Heart right ventricle (tissue), 16 donors: ENCODE measurements at places on chromosomes 11 and 22.

- no peak for DNase-seq
These were observed 27.9 kb downstream of the SLC25A17 start for GRCh38 chr22:40791241-40791640.

DNA sequence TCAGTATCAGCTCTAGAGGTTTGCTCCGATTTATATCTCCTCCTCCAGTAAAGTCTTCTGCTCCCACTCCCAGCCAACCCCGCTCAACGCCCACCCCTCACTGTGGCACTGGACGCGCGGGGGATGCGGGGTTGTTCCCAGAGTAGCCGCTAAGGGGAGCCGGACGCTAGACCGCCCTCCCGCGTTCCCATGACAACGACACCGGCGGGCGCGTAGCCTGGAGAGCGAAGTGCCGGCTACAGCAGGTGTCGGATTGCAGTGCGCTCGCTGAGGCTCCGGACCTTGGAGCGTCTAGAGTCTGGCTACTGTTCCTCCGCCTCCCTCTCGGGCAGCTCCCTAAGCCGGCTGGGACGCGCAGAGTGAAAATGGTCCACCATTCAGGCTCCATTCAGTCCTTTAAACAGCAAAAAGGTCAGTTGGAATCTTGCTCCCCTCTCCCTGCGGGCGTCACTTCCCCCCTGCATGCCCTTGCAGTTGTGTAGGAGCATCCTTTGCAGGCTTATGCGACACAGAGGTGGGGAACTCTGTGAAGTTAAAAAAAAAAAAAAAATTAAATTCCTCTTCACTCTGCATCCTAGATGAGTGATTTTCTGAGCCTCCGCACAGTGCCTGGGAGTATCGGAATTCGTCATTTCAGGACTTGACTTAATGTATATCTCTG, at the start of gene ANO3:
TSS of gene ANO3 (plus strand) at position 220 of the 661 bp plus-strand sequence. CDS start at position 366, 146 bp downstream.
- peak; percentile 30 for DNase-seq

DNA sequence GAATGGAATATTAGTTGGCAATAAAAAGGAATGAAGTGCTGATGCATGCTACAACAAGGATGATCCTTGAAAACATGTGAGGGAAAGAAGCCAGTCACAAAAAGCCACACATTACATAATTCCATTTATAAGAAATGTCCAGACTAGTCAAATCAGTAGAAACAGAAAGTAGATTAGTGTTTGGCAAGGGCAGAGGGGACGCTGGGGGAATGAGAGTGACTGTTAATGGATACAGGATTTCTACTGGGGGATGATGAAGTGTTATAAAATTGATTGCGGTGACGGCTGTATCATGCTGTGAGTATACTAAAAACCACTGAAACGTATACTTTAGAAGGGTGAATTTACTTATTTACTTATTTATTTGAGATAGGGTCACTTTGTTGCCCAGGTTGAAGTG, 57.9 kb downstream of the C11orf58 start:
- no peak for DNase-seq

DNA sequence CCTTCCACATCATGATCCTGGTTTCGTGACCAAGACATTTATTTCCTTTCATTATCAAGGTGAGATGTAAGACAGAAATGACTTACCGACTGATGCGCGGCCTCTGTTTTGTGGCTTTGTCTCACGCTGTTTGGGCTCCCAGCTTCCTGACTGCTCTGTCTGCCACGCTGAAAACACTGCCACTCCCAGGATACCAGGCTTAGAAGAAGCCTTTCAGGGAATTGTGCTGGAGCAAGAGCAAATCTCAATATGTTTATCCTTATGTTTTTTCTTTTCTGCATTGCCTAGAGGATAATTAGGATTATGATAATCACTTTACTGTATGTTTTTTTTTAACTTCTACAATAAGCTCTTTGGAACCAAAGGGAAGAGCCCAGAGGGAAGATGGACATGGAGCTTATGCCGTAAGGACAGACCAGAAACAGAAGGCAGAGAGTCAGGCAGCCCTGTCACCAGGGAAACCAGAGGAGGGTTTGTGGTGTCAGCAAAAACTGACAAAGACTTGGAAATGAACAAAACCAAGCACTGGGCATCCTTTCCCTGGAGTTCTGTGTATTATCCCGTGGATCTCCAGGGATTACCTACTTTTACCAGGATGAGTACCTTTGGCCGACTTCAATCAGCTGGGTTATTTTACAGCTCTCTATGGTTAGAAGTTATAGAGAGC, 68.2 kb upstream of the ISX start:
- no peak for DNase-seq

- no peak for DNase-seq
These were observed 7.0 kb downstream of the GRAMD4 start for GRCh38 chr22:46626911-46627805.

DNA sequence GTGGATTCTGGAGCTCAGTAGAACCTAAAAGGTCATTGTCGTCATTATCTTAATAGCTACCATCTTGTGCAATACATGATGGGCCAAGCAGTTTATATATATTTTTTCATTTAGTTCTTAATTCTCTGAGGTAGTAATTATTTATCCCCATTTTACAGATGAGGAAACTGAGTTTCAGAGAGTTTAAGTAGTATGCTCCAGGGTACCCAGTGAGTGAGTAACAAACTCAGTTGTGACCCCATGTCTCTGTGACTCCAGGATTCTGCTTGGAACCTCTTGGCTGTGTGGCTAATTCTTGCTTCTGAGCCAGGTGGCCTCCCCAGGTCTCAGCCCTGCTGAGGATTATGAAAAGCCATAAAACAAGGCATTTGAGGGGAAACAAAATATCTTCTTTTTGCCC, 82.6 kb downstream of the CEP164 start:
- DNase-seq: no peak

- no peak for DNase-seq
These were observed 20.8 kb downstream of the SGSM1 start for GRCh38 chr22:24826710-24827285.

DNA sequence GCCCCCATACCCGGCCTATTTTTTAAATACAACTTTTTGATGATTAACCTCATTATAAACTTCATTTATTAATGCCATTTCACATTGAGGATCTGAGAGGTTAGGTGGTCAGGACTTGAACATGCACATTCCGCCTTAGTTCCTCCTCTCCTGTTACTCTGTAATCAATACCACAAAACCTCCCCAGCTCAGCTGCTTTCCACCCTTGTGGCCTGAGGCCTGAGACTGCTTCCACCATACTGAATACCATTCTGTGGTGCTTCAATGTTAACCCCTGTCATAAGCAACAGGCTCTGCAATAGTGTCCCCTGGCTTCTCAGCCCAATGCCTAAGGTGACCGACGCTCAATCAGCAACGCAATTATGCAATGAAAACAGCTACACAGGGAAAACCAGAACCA, 405.4 kb downstream of the ETS1 start:
- no peak for DNase-seq

- no peak for DNase-seq
These were observed 19.5 kb downstream of the ZNF74 start for GRCh38 chr22:20413217-20414058.

- no peak for DNase-seq
These were observed 22.5 kb downstream of the RELT start for GRCh38 chr11:73398721-73399120.

DNA sequence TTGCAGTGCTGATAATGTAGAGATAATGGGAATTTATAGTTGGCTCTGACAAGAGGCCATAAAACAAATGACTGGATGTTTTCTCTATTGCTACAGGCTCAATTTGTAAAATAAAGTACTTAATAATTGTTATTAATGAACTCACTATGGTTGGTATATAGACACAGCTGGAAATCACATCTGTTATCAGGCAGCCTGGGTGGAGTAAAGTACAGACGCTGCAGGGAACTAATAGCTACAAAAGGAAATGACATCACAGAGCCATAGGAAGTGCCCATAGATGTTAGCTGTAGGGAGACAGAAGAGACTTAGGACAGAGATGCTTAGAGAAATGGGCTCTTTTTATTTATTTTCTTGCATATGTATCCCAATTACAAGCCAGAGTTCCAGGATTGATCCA, 81.0 kb upstream of the SNX19 start:
- DNase-seq: no peak

DNA sequence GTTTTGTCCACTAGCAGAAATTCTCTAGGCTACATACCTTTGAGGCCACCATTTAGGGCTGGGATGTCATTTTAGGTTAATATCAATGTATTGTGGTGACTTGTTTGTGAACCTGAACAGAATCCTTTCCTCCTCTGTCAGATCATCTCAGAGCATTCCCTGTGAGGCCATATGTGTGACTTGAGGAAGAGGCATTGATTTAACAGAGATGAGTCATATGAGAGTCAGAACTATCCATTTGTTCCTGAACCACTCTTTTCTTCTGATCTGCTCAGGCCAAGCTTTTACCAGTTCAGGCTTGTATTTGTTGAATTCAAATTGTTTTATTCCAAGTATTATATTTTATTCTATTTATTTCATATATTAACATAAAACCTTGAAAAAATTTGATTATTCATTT, 6.9 kb upstream of the OR4C6 start:
- DNase-seq: no peak

GRCh38 chr11:20632169-20632532, 32.7 kb downstream of the SLC6A5 start:
- no peak for DNase-seq

DNA sequence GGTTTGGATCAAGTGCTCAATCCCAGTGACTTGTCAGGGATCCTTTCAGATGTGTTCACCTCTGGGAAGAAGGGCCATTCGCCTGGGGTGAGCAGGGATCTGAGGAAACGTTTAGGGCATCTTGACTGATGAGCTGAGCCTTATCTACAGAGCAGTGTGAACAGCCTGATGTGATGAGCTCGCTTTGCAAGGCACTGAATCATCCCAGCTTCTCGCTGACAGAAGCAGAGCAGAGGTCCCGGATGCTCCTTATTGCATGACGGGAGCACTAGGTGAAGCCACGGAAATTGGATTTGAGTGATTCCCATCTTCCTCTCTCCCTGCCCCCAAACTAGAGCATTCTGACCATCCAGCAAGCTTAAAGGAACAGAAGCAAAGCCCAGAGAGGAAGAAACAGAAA, 46.5 kb downstream of the SEZ6L start:
- no peak for DNase-seq

DNA sequence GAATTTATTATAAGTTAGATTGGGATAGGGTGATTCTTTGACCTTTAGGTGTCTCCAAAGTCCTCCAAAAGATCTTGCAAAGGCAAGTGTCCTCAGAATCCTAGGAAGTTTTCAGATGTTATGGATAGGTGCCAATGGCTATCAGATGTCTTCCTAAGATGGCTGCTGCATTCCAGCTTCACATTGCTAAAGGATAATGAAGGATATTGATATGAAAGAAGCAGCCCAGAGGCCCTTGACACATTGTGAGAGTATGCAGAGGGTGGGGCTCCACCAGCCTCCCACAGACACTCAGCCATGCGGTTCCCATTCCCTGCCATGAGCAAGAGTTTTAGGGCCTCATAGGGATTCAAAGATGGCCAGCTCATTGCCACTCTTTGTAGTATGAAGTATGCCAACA, 22.3 kb upstream of the GLYATL2 start:
- no peak for DNase-seq

GRCh38 chr11:119324189-119324588, 7.3 kb upstream of the MCAM start:
- DNase-seq: no peak

DNA sequence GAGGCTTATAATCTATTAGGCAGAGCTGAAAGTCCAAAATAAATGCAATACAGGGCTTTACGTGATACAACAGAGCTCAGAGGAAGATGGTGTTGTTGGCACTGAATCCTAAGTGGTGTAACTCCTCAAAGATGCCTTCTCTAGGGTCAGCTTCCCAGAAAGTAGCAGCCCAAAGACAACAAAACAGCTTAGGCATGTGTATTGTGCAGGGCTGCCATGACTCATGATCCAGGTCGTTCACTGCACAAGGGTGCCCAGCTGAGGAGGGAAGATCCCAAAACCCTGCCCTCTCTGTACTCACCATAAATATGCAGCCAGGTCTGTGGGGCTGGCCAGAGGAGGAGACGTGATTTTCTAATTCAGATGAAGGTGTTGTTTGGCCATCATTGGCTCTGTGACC, 59.4 kb upstream of the NNMT start:
- DNase-seq: no peak

GRCh38 chr22:43114958-43115357, 4.4 kb downstream of the BIK start:
- DNase-seq: no peak

DNA sequence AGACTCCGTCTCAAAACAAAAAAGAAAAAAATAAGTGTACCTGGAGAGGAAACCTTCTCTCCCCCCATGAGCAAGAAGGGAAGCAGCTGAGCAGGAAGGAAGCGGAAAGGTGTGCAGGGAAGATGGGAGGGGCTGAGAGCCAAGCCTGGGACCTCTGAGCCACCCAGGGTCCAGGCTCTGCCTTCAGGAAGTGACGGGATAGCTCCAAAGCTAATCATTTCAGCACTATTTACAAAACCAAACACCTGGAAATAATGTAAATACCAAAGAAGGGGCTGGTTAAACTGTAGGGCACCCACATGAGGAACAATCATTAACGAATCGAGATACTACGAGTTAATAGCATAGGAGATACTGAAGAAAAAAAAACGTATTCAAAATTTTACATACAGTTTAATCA, 27.9 kb downstream of the ARRB1 start:
- DNase-seq: no peak

GRCh38 chr11:27319072-27319471, 43.9 kb downstream of the CCDC34 start:
- DNase-seq: no peak

GRCh38 chr11:69055598-69056516, 7.1 kb downstream of the TPCN2 start:
- no peak for DNase-seq

DNA sequence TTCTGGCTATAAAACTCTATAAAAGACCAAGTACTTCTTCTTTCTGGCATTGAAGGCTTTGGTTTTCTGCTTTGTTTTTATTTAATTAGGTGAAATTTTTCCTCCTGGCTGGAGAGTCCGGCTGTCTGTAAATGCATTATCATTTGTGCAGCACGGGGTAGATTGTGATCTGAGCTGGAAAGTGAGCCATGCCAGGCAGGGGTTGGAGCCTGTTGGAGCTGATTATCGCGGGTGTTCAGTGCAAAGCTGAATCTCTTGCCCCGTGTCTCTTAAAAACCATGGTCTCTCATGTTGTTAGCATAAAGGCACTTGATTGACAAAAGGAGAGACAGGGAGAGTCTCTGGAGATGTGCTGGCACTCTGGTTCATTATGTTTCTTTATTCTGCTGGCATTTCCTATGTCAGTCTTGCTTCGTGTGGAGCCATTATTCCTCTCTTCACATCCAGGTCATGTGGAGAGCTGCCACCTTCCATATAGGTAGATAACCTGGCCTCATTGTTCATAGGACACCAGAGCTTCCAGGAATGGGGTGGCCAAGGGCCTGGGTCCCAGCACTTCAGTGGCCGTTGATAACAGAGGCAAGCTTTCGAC, 75.2 kb downstream of the LDLRAD3 start:
- DNase-seq: no peak

- DNase-seq: no peak
These were observed 31.3 kb upstream of the WNT7B start for GRCh38 chr22:46008291-46008690.

DNA sequence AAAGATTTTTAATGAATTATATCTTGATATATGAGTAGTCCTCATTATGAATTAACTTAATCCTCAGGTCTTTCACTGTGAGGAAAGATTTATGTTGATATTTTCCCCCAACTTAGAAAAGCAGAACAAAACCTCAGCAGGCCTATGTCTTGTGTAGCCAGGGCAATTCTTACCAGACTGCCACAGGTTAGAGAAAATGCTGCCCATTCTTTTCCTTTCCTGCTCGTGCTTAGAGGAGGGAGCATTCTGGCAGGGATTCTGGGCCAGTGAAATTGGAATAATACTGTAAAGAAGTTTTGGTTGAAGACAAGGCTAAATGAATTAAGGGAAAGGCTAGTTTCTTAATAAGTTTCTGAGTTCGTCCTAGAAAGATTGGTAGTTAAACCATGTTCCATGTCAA, 56.6 kb downstream of the ZNRF3 start:
- no peak for DNase-seq

GRCh38 chr11:15074206-15075161, 1.1 kb downstream of the CALCB start:
- DNase-seq: peak; percentile 83
